ENCODE measurements at places on chromosomes 2 and 18.

GRCh38 chr2:239112127-239112774 is 264.4 kb downstream of the TWIST2 start:
- DNase-seq: no peak

DNA sequence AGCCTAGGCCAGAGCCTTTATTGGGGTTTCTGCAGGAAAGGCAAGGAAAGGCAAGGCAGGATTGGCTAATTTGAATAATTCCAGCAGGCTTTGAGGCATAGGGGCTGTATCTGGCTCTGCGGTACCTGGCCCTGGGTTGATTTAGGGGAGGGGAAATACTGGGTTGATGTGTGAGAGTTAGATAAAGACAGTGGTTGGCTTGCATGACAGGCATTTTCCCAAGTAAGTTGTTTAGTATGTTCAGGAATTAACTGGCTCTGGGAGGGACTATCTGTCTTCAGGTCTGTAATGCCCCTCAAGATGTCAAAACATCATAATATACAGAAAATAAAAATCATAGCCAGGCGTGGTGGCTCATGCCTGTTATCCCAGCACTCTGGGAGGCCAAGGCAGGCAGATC is 98.7 kb downstream of the UBR3 start:
- DNase-seq: no peak

- peak; percentile 50 for DNase-seq
These were observed 48.0 kb upstream of the ATP6V1B1 start for GRCh38 chr2:70887550-70888246.

GRCh38 chr18:48330016-48330991 is 78.9 kb downstream of the ZBTB7C start:
- no peak for DNase-seq

All from activated T-cell treated with anti-CD3 and anti-CD28 coated beads, Interleukin-2, amount 50 U/mL, for 24 hours (primary cell).